ENCODE measurements at places on chromosomes 12 and 14. TPM values are rescaled to one million over a fixed set of nuclear protein-coding genes. Genes with fewer than 3 reads are reported as not detected.
A peak's percentile ranks its signal among the peaks of the same experiment; 100 is the strongest.

GRCh38 chr14:88043529-88044443 lies 38.9 kb downstream of the GPR65 start:
- H3K4me1 ChIP-seq = peaks cover 25% of the 10 kb centered on the region
- H3K36me3 ChIP-seq = peaks cover 18% of the 10 kb centered on the region
- H3K4me3 ChIP-seq = no peak overlapping the region
- H3K27ac ChIP-seq = no peak overlapping the region
- no peak for DNase-seq

Gene AMDHD1
- 0.40 TPM for total RNA-seq

DNA sequence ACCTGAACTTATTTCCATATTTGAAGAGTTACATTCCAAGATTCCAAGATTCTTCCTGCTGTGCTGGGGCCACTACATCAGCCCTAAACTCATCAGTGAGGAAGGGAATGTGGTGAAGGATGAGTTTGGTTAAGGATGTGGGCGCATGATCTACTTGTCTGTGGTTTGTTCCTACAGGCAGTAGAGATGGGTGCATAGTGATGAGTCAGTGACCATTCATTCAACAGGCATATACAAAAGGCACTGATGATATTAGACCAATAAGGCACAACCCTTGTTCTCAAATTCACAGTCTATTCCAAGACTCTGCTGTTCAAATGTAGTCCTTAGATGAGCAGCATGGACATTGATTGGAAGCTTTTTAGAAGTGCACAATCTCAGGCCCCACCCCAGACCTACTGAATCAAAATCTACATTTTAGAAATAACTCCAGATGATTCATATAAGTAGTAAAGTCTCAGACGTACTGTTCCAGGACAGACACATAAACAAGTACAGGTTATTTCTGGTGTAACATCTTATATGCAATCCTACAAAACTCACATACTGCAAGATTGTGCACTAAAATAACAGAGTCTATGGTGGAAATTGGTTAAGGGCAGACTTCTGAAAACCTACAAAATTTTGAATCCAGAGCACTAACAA lies 47.7 kb upstream of the MAP3K9 start:
- no peak overlapping the region for H3K27ac ChIP-seq
- H3K27me3 ChIP-seq = no peaks in the 10 kb centered on the region
- DNase-seq = peak; percentile 43
- no peaks in the 10 kb centered on the region for H3K36me3 ChIP-seq

Gene CCDC196
- total RNA-seq = not detected

DNA sequence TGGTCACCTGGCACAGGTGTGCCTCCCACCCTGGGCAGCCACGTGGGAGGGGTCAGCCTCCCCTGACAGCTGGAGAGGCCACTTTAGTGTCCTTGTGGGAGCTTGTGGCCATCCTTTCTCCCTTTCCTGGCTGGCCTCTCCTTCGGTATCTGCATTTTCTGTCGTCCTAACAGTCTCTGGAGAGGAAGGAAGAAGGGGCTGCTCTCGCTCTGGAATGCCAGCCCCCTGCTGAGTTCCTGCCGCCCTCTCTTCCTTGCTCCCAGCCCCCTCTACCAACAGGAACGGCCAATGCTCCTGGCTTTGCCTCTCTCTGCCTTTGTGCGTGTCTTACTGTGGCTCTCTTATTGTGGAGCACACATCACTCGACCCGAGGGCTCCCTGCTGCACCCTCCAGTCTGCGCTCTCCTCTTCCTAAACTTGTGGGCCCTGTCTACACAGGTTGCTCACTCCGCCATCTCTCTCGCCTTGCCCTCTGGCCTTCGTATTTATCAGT lies 70.8 kb downstream of the FBXL14 start:
- H3K4me1 ChIP-seq = no peaks in the 10 kb centered on the region
- H3K36me3 ChIP-seq = no peaks in the 10 kb centered on the region
- no peak overlapping the region for H3K4me3 ChIP-seq

Gene TAS2R46
- total RNA-seq = 0.95 TPM

Gene PRB2
- not detected for total RNA-seq

Gene TAS2R19
- 1.3 TPM for total RNA-seq

Gene BDKRB2
- not detected for total RNA-seq

Gene TAS2R42
- not detected for total RNA-seq

DNA sequence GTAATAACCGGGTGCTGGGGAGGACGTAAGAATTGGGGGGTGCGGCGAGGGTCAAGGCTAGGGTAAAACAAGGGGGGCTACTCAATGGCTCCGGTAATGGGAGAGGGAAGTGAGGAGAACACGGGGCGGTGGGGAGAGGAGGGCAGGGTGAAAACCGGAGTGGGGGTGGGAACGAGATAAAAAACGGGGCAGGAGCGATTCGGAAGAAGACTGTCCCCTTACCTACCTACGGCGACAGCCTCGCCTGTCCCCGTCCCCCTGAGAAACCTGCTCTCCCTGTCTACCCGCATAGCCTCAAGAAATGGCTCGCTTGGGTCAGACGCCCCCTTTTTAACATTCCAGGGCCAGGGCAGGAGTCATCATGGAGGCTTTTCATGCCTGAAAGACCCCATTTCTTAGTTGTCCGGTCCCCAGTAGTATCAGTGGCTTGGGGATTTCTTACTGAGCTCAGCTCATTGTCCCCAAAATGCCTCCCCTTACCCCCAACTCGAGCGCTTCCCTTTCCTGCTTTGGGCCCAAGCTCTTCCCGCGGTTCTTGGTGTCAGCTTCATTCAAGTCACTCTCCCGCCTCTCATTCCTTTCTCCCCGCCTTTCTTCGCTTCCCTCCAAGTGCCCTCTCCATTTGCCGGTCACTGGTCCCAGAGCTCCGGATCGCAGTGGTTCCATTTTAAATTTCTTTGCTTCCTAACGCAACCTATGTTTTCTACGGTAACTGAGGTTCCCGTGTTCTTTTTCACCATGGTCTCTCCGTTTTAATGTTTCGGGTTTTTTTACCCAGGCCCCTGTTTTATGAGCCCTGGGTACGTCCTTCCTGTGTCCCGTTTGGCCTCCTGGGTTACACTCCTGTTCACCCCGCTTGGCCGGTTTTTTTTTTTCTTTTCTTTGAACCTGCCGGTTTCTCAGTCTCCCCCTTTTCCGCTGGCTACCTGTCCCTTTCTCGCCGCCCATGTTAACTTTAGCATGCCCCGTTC lies 1.2 kb upstream of the WSB2 start:
- peaks cover 58% of the 10 kb centered on the region for H3K4me1 ChIP-seq
- H3K4me3 ChIP-seq = peak overlapping the region; percentile 91
- peaks cover 5% of the 10 kb centered on the region for H3K27me3 ChIP-seq
- peak overlapping the region; percentile 90 for H3K27ac ChIP-seq

- H3K27ac ChIP-seq = no peak overlapping the region
- H3K27me3 ChIP-seq = no peaks in the 10 kb centered on the region
These were observed 27.9 kb downstream of the CCDC92 start for GRCh38 chr12:123944696-123945095.

Gene TPPP2
- total RNA-seq = not detected

GRCh38 chr12:31226639-31227038 lies 99.3 kb downstream of the SINHCAF start:
- no peak overlapping the region for H3K4me3 ChIP-seq
- H3K27ac ChIP-seq = no peak overlapping the region
- DNase-seq = no peak
- no peaks in the 10 kb centered on the region for H3K36me3 ChIP-seq

DNA sequence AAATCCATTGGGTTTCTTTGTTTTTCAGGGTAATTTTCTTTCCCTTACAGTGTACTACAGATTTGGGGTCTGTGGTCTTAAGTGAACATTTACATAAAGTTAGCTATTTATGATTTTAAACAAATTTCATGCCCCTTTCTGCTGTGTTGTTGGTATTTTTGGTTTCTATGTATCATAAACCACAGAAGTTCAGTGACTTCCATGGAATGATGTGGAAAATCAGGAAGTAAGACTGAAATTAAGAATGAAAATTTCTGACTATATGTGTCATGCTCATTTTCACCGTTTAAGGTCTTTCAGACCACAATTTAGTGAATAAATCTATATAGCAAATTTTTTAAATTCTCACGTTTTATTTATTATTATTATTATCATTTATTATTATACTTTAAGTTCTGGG lies 31.7 kb downstream of the ETV6 start:
- peaks cover 6% of the 10 kb centered on the region for H3K4me1 ChIP-seq
- DNase-seq = no peak
- H3K4me3 ChIP-seq = no peak overlapping the region

Data from activated CD4-positive, alpha-beta memory T cell treated with anti-CD3 and anti-CD28 coated beads, Interleukin-2, amount 10 ng/mL, durations not matched to agents 7 days and 5 days (primary cell).